ENCODE measurements at places on chromosomes 3 and 15.
A peak's percentile ranks its signal among the peaks of the same experiment; 100 is the strongest.

- DNase-seq: no peak
These were observed 921 bp downstream of the LMLN start for GRCh38 chr3:197960694-197961581.

- DNase-seq: no peak
These were observed 17.9 kb downstream of the SHF start for GRCh38 chr15:45169608-45170480.

DNA sequence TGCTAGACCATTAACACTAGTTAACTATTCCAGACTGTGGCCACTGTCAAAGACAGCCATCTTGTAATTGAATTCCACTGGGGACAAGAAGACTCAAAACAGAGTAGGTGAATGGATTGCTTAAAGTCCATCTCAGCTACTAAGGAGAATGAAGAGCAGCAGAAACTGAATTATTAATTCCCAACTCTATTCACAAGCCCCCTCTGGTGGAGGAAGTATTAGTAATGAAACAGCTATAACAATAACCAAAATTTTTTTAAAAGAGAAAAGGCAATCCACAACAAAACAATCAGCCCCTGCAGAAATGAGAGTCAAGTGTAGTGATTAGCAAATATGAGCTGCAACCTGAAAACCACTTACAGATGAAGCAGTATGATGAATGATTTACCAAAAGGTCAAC lies 302.8 kb downstream of the FHIT start:
- no peak for DNase-seq

- DNase-seq: no peak
These were observed 202.3 kb upstream of the MRPL3 start for GRCh38 chr3:131705099-131705498.

GRCh38 chr15:29749365-29750086 lies 72.7 kb downstream of the TJP1 start:
- DNase-seq: no peak

DNA sequence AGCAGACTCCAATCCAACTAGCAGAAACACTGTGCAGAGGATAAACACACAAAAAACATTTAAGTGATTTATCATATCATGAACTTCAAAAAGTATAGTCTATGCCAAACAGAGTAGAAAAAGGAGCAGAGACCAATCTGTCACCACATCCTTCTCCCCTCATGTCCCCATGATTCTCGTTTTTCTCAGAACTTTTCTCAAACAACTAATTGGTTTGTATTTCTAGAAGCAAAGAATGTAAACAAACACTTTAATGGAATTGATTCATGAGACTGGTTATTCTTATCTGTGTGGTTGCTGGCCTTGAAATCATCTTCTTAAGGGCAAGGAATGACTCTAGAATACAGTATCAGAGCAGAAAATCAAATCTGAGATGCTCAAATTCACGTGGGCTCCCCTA lies 294.2 kb upstream of the THBS1 start:
- DNase-seq: no peak

- peak; percentile 96 for DNase-seq
These were observed at the start of gene RPN1 for GRCh38 chr3:128650096-128651050. Gene RPN1, minus strand, starts transcription at chr3:128650818. Its CDS starts 18 bp downstream, at chr3:128650800.

GRCh38 chr15:75639191-75639708 lies 774 bp downstream of the IMP3 start:
- no peak for DNase-seq

DNA sequence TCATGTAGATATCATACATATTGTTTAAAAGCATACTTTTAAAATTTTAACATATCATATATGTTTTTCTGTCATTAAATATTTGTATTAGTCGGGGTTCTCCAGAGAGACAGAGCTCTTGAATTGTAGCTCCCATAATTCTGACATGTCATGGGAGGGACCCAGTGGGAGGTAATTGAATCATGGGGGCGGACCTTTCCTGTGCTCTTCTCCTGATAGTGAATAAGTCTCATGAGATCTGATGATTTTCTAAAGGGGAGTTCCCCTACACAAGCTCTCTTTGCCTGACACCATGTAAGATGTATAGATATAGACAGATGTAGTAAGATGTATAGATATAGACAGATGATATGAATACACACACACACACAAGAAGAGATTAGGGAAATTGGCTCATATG lies 161.2 kb upstream of the ABI3BP start:
- no peak for DNase-seq

- DNase-seq: no peak
These were observed 63.0 kb downstream of the VPS8 start for GRCh38 chr3:184874709-184875644.

DNA sequence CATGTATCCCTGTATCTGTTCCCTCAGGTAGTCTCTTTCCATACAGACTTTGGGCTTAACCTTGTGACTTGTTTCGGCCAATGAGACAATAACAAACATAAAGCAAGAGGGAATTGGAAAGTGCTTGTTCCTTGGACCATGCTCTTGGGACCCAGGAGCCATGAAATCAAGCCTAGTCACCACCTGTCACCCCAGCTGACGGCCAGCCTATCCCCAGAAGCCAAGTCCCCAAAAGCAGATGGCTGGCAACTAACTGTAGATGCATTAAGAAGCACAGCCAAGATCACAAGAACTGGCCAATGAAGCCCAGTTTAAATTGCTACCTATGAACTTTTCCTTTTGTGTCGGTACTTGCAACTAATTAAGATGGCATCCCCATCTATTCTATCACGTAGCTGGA lies 822.0 kb downstream of the CADM2 start:
- DNase-seq: no peak

- DNase-seq: peak; percentile 76
These were observed 4.0 kb downstream of the CCDC51 start for GRCh38 chr3:48435774-48436476.

Measured in central memory CD8-positive, alpha-beta T cell (primary cell).